ENCODE measurements at places on chromosomes 4 and X. TPM values are rescaled to one million over a fixed set of nuclear protein-coding genes. Genes with fewer than 3 reads are reported as not detected.

The SLC4A4 gene
- 0.76 TPM for total RNA-seq

The DIPK2B gene
- 42.9 TPM for total RNA-seq

The SCML1 gene
- total RNA-seq, result 5.5 TPM

The FHL1 gene
- 28.0 TPM for total RNA-seq

The PCDH10 gene
- total RNA-seq, result 31.3 TPM

The ADAMTS3 gene
- total RNA-seq, result 1.4 TPM

The GABRE gene
- 7.4 TPM for total RNA-seq

The SHROOM4 gene
- total RNA-seq, result 21.3 TPM

The FAM193A gene
- total RNA-seq, result 7.1 TPM

The VSIG1 gene
- 0.97 TPM for total RNA-seq

The SH3TC1 gene
- total RNA-seq, result 94.8 TPM

The FOXR2 gene
- total RNA-seq, result not detected

The CYLC1 gene
- total RNA-seq, result not detected

The NMU gene
- total RNA-seq, result not detected

The MXRA5 gene
- total RNA-seq, result 0.46 TPM

The SLC2A9 gene
- 0.46 TPM for total RNA-seq

The RRAGB gene
- total RNA-seq, result 10.4 TPM

The HSPA4L gene
- total RNA-seq, result 8.1 TPM

The SPANXA1 gene
- total RNA-seq, result not detected

The TRMT2B gene
- total RNA-seq, result 14.3 TPM

The TECRL gene
- not detected for total RNA-seq

The PABPC1L2A gene
- total RNA-seq, result not detected

The PDZD4 gene
- total RNA-seq, result not detected

The F8A2 gene
- total RNA-seq, result not detected

The FHDC1 gene
- total RNA-seq, result under 0.01 TPM
